Mucosa of descending colon (tissue), 3 donors: ENCODE measurements at places on chromosomes 11 and 22. TPM values are rescaled to one million over a fixed set of nuclear protein-coding genes. Genes with fewer than 3 reads are reported as not detected.

GRCh38 chr11:68684385-68685356 is at the start of gene GAL:
TSS of gene GAL (plus strand) at chr11:68684544. CDS start at chr11:68684924, 380 bp downstream.
- DNase-seq, result no peak

DNA sequence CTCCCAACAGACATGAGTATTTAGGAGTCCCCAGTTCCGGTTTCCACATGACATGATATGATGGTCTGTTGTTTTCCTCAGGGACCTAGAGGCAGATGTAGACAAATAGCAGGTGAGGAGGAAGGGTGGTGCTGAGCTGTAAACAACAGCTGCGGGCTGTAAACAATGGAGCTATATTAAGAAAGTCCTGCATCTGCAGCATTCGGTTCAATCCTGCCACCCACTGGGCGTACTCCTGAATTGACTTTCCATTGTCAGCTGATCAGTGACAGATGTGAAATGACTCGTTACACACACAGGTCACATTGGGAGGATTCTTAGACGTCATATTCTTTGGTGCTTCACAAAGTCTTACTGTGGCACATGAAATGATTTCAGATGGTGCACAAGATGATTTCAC is 26.8 kb upstream of the RAG1 start:
- DNase-seq, result peak; percentile 73

DNA sequence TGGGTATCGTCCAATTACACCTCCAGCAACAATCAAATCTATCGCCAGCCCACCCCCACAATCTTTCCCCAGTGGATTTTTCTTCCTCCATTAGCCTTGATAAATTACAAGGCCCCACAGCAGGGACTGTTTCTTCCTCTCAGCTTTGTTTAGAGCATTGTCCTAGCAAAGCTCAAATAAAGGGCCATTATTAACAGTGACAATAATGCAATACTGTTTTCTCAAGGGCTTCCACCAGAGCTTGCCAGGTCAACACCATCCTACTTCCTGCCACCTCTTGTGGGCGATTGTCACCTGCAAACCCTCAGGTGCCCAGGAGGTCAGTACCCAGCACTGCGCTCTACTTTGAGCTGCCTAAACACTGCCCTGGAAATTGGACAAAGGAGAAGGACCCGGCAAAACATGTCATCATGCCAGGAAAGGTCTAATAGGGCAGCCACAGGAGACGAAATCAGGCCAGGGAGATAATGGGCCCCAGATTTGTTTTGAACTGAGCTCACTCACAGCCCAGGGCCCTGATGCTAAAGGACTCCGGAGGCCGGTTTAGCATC is 95.2 kb downstream of the ABTB2 start:
- DNase-seq, result no peak

DNA sequence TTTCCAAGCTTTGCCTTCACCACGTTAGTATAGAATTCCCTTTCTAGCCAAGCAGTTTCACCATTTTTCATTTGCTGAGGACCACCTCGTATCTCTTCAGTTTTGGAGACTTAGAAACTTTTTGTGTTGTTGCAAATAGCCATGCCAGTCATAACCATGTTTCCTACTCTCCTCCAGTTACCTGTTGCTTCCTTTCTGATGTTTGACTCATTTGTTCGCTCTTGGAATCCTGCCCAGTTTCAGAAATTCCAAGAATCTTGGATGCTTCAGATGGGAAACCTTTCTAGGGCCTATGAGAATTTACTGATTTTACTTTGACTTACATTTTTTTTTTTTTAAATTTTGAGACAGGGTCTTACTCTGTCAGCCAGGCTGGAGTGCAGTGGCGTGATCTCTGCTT is 65.4 kb downstream of the PPP6R3 start:
- DNase-seq, result no peak

DNA sequence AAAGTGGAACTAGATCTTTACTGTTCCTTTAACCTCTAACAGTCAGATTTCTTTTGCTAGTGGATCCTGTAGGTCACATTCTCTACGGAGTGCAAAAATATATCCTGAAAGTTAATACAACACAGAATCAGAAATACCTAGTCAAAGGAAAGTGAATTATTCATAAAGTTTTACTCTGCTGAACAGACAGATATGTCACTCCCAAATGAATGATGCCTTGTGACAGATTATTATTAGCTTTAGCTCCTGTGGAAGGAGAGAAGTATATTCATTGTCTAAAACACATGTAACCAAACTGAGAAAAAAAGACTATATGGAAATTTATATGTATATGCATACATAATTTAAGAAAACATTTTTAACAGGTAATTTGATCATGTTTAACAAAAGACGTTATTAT is 1497.2 kb upstream of the RAG2 start:
- DNase-seq, result no peak

- DNase-seq, result no peak
Observed at GRCh38 chr22:47332246-47332980, 570.0 kb downstream of the TBC1D22A start.

GRCh38 chr11:33389635-33390034 is 132.5 kb downstream of the HIPK3 start:
- no peak for DNase-seq

DNA sequence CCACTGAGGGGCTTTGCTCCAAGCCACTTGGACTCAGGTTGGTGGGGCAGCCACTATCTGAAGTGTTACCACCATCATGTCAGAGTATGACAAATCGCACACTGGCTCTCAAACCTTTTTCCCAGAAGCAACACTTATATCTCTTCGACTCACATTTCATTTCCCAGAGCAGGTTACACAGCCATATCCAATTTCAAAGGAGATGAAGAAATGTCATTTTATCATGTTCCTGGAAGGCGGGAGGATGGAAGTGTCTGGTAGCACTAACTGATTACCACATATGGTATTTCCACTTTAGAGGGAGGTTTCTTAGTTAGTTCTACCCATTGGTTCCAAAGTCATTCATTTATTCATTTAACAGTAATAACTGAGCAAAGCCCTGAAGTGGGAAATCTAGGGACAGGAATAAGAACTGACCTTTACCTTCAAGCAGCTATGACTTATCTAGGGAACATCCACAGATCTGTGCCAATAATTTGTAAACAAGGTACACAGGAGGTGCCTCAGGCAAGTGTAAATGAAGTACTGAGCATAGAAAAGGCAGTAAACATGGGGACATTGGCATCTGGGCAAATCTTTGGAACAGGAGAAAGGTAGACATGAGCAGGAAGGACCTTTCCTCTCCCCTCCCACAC is 54.9 kb upstream of the LRRC55 start:
- DNase-seq, result no peak

DNA sequence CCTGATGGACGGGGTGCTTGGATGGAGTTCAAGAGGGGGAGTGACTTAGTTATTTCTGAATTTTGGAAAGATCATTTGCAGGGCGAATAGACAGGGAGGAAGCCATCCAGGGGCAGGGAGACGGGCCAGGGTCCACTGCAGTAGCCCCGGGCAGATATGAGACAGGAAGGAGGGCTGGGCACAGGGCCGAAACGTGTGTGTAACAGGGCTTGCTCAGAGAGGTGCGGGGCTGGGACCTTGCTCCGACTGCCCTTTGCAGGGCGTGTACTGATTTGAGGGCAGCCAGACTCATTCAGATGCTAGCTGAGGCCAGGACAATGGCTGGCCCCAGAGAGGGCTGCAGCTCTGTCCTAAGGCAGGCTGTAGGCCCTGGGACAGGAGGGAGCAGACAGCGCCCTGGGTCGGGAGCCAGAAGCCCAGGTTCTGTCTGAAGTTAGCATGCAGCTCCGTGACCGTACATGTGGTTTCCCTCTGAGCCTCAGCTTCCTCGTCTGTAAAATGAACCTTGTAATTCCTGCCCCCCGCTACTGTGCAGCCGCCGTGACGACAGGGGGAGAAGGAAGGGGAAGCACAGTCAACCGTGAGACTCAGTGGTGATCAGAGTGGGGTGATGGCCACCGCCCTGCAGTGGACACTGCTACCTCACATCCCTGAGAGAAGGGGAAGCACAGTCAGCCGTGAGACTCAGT is 103.4 kb downstream of the PHF21B start:
- DNase-seq, result no peak

- no peak for DNase-seq
Observed at GRCh38 chr11:86523738-86524619, 148.4 kb downstream of the ME3 start.

DNA sequence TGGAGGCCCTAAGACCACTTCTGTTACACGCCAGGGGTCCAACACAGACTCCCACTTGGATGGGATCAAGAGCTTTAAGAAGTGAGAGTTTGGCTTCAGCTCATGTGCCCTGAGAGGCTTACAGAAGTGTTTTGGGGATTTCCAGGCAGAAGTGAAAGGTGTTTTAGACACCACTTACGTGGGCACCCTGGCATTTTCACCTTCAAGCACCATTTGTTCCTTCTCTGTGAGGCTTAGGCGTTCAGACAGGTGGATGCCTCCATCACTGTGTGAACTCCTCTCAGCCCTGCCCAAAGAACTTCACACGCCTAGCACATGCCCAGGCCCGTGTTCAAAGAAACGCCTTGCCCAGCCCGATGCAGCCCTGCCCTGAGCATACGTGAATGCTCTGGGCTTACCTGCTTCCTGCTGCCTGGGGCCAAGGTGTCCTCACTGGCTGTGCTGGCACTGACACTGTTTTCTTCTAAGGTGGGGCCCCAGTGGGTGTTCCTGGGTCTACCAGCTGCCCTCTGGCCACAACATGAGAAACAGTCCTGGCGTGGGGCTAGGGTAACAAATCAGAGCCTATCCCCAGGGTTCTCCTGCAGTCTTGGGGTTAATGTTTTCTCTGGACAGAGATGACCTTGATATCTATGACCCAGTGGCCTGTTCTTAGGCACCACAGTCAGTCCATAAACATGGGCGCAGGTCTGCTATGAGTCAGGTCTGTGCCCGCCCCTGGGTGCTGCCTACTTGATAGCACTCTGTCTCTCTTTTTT is 34.0 kb downstream of the AMPD3 start:
- peak; percentile 77 for DNase-seq

- no peak for DNase-seq
Observed at GRCh38 chr22:19604711-19605268, 80.6 kb upstream of the CLDN5 start.

DNA sequence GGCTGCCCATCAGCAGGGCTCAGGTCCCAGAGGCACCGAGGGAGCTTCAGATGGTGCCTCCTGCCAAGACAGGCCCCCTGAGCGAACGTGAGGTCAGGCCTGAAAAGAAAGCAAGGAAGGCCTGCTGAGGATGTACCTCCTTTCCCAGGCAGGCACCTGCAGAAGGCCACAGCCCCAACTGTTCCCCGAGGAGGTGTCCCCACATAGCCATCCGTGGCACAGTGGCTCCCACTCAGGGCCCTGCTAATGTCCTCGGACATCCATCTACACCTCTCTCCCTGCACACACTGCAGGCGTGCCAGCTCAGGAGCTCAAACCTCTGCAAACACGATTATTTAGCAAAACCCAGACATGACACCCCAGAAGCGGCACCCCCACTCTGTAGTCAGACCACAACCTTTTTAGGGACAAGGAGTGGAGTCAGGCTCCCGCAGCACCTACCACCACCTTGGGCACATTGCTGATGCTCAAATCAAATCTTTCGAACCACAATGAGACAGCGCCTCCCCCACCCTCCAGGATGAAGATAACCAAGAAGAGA is 36.9 kb downstream of the SHANK2 start:
- DNase-seq, result peak; percentile 23

GRCh38 chr11:44104481-44105294 is 9.2 kb downstream of the EXT2 start:
- DNase-seq, result no peak

- DNase-seq, result no peak
Observed at GRCh38 chr11:75063741-75064314, 32.8 kb downstream of the OR2AT4 start.

DNA sequence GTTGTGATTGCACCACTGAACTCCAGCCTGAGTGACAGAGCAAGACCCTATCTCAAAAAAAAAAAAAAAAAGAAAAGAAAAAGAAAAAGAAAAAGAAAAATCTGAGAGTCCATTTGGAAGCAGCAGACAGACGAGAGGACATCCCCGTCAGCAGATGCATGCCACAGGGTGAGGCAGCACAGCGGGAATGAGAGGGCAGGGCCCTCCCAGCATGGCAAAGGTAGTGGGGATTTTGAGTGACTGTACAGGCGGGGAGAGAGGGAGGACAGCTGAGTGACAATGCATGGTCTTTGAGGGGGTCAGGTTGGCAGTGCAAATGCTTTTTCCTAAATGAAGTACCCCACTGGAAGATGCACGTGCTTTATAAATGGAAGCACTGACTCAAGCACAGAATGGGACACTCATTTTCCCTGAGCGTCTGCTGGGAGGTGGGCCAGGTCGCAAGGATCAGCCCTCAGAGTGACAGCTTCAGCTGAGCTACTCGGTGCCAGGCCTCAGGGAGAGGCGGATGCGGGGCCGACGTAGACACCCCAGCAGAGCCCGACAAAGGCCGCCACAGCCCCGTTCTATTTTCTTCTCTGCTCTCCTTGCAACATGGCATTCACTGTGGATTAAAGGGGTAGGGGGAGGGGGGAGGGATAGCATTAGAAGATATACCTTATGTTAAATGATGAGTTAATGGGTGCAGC is 113.5 kb downstream of the SHANK2 start:
- DNase-seq, result no peak

GRCh38 chr11:134060316-134060715 is 8.6 kb upstream of the JAM3 start:
- DNase-seq, result no peak

GRCh38 chr11:9765320-9766101 is 101.6 kb downstream of the SWAP70 start:
- no peak for DNase-seq

- peak; percentile 78 for DNase-seq
Observed at GRCh38 chr22:46150655-46151477, 540 bp downstream of the PPARA start.

GRCh38 chr22:22244316-22245250 is at the start of gene VPREB1:
TSS of gene VPREB1 (plus strand) at chr22:22244786. CDS start at chr22:22244814, 28 bp downstream.
- no peak for DNase-seq

GRCh38 chr22:39773976-39774539 is 119.5 kb downstream of the ENTHD1 start:
- DNase-seq, result no peak

DNA sequence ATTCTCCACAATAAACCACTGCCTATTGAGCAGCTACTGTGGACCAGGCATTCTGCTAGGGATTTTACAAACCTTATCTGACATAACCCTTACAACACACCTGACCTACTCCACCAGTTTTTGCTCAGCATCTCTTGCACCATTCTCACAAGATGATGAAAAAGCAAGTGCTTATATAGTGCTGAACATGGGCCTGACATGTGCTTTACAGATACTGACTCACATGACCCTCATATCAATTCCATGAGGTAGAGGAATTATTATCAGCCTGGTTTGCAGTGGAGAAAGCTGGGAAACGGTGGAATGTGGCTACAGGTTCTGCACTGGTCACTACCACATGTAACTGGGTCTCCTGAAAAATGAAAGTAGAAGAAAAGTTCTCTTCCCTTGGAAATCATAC is 37.5 kb upstream of the PANX1 start:
- DNase-seq, result no peak

GRCh38 chr11:28860893-28861292 is 752.7 kb downstream of the METTL15 start:
- no peak for DNase-seq

GRCh38 chr11:102488208-102488607 is 35.6 kb upstream of the TMEM123 start:
- no peak for DNase-seq

The PAX6 gene
- total RNA-seq, result 1.1 TPM

The RASL10A gene
- total RNA-seq, result 2.3 TPM

The MYO7A gene
- total RNA-seq, result 2.3 TPM

The GPR83 gene
- total RNA-seq, result not detected

The RIMBP3C gene
- total RNA-seq, result not detected

The CRYAB gene
- total RNA-seq, result 331 TPM

The C11orf21 gene
- 2.3 TPM for total RNA-seq

The RASSF10 gene
- total RNA-seq, result 0.63 TPM

The CASP5 gene
- 80.5 TPM for total RNA-seq

The FXYD6 gene
- 15.9 TPM for total RNA-seq

The MMP27 gene
- not detected for total RNA-seq
